Stimulated activated CD4-positive, alpha-beta T cell treated with anti-CD3 and anti-CD28 coated beads, TNF-alpha, amount 100 ng/mL, for 24 hours (primary cell): ENCODE measurements at places on chromosomes 5 and 9.

GRCh38 chr5:3417376-3417943 is 178.2 kb upstream of the IRX1 start:
- no peak for DNase-seq

DNA sequence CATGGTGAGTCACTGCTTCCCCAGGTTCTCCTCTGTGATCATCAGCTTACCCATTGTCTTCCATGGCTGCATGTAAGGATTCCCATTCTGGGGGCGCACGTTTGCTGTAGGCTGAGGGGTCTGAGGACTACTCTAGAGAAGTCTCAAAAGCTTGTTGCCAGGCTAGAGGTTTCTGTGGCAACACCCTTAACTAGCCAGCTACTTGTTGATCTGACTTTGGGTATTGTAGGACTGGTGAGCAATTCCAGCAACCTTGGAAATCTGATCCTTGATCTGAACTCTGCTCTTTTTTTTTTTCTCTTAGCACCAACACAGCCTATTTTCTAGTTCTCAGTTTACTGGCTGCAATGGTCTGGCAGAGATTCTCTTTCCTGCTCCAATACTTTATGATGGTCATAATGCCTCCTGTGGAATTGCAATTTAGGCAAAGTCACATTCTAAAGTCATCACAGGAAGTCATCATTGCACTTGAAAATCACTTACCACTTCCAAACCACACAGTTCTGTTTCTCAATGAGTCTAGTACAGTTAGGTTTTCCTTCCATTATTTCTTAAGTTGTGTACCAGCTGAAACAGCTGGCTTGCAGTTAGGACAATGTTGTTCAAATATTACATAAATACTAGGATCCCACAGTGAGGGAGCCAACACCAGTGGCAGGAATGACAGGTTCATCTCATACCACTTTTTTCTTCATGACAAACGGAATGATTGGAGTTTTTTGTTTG is 110.3 kb downstream of the SLC12A2 start:
- no peak for DNase-seq

GRCh38 chr9:93092251-93092991 is 3.6 kb upstream of the CARD19 start:
- DNase-seq: no peak

- DNase-seq: no peak
Observed at GRCh38 chr5:44845777-44846176, 37.0 kb downstream of the MRPS30 start.

DNA sequence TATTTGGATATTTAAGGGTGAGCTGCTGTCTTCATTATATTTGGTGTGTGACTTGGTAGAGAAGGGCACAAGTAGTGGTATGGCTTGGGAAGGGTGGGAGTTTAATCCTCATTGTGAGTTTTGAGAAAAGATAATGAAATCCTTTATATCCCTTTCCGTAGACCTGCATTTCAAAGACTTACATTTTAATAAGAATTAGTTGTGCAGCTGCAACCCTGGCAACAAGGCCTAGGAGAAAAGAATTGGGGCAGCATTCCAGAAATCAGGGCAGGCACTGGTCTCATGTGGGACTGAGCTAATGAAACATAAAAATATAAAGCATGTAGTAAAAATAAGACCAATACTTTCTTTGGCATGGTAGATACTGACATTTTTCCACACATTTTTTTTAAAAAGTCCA is 60.5 kb downstream of the CDC42SE2 start:
- DNase-seq: no peak

GRCh38 chr9:13158986-13159385 is 120.5 kb downstream of the MPDZ start:
- DNase-seq: no peak

DNA sequence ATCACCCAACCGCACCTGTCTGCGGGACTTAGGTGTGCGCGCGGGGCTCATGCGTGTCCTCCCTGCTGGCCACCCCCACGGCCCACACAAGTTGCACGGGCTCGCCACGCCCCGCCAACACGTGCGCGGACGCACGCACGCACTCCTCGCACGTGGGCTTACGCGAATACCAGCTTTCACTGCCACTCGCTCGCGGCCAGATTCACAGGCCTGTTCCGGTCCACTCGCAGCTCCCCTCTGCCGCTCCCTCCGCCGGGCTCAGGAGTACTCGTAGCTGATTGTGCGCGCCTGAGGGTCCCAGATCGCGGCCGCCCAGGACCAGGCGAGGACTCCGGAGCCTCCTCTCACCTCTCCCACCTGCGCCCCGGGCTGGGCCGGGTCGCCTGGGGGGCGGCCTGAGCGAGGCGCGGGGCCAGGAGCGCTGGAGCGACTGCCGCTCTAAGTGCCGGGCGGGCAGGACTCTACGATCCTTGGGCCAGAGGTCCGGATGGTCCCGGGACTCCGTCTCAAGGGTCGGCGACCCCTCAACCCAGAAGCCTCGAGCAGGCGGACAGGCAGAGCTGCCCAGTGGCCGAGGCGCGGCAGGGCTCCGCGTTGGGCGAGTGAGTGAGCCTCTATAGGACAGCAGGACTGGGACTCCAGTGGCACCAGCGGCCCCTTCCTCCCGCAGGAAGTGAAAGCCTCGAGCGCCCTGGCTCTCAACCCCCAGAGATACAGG is 3.4 kb downstream of the PCDHGC5 start:
- DNase-seq: no peak

GRCh38 chr9:136975644-136976043 is 1.7 kb upstream of the PTGDS start:
- no peak for DNase-seq

DNA sequence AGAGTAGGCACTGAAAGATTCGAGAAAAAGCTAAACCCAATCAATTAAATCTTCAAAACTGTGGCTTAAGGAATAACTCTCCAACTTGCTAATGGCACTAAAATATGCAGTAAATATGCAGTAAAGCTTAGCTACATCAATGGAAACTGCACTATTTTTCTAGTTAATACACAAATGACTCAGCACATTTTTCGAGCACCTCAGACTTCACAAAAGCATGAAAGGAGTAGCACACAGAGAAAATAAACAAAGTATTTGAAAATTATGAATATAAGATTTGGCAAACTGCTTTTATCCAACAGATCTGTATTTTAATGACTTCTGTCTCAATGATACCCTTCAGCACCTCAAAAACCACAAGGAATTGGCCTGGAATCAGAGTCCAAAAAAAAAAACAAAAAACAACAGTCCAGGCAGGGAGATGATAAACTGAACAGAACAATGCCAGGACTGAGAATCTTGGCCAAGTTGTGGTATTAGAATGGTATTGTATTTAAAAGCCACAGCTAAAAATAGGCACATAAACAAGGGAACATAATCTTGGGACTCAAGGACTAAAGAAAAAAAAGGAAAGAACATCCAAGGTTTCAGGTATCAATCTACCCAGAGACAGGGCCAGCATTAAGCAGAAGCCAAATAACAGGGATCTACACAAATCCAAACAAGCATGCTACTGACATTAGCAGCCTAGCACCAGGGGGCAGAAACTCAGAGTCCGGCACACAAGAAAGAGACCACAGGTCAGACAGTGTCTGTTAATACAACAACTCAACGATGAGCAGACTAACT is 21.4 kb downstream of the TMEM245 start:
- DNase-seq: no peak

DNA sequence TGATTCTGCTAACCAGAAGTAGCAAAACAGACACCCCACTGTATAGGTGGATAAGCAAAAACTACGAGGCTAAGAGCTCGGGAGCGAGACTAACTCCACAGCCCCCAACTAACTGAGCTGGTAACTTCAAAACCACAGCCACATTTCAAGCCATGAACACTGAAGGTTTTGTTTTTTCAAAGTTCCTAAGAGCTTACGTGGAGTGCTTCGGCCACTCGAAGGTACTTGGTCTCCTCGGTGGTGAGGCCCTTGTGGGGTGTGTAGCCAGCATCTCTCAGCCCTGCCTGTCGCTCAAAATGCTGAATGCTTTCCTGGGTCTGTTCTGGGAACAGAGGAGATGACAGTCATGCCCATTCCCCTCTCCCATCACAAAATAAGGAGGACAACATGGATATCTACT is 11.1 kb downstream of the KIAA1191 start:
- no peak for DNase-seq

DNA sequence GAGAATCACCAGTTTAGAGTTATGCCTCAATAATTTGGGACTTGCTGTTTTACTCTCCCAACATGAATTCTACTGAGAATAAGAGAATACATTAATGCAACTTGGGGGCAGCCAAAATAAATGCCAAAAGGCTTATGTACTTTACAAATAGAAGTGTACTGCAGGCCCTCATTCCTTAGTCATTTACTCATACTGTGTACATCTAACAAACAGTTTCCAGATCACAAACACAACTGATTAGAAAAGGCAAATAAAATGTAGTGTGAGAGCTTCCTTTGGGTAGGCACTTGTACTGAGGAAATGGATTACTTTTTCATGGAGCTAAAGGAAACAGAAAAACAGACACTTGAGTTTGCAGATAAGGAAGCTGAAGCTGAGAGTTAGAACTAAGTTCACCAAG is 12.6 kb downstream of the ANKDD1B start:
- DNase-seq: no peak

- no peak for DNase-seq
Observed at GRCh38 chr9:22413884-22414283, 32.7 kb upstream of the DMRTA1 start.

DNA sequence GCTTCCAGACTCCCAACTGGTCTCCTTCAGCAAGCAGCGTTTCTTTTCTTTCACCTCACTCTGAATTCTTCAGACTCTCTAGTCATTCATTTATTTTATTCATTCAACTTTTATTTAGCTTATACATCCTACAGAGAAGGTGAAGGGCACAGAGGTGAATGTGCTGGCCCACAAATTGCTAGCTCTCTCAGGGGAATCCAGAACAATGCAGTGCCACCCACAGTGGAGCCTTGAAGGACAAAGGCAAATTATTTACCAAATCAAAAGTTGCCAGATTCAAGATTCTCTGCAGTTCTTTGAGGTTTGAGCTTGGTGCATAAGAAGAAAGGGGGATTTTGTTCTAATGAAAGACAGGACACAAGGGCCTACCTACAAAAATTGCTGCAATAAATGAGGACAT is 29.7 kb downstream of the GRIA1 start:
- DNase-seq: no peak

DNA sequence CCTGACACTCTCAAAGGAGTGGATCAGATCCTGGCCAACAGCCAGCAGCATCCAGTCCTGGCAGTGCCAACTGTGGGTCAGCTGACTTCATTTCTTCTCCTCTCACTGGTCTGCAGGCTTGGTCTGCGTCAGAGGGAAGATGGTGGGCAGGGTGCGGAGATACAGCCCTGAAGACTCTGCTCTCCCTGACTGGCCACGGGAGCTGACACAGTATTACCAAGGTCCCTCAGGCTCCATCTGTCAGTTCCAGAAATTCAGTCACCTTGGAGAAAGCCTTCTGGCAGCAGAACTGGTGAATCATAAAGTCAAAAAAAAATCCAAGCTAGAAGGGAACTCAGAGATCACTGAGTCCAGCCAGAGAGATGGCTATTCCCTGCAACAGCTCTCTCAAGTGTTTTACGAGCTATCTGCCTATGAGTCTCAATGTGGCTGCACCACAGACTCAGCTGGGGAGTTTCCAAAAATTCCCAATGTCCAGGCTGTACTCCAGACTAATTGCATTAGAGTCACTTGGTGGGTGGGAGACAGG is 27.9 kb downstream of the C1QTNF2 start:
- no peak for DNase-seq

DNA sequence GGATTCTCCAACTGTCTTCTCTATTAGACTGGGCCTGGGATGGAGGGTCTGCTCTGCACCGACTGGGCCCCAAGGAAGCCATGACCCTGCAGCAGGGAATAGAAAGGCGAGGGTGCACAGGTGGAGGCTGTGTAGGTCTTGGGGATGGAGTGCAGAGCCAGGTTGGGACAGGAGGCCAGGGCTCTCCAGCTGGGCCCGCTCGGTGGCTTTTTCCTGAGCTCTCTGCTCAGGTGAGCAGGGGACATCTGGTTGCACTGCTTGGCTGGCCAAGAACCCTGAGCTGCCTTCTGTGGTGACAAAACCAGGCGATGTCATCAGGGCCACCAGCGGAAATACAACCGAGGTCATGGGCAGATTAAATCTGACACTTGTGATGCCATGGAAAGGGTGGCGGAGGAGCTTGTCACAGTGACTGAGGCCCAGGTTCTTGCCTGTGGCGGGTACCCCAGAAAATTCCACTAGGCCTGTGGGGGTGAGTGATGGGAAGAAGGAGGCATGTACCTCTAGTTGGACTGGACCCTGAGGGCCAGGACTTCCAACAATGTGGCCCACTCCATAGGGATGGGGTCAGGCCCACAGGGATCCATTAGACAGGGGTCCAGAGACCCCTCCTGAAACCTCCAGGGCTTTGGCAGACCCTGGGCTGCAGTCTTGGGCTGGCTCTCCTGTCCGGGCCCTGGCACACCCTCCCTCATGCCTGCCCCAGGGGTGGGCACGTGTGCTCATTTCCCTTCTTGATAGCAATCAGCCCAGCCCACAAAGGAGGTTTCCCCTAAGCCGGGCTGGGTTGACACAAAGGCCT is 4.4 kb upstream of the IL3 start:
- no peak for DNase-seq

DNA sequence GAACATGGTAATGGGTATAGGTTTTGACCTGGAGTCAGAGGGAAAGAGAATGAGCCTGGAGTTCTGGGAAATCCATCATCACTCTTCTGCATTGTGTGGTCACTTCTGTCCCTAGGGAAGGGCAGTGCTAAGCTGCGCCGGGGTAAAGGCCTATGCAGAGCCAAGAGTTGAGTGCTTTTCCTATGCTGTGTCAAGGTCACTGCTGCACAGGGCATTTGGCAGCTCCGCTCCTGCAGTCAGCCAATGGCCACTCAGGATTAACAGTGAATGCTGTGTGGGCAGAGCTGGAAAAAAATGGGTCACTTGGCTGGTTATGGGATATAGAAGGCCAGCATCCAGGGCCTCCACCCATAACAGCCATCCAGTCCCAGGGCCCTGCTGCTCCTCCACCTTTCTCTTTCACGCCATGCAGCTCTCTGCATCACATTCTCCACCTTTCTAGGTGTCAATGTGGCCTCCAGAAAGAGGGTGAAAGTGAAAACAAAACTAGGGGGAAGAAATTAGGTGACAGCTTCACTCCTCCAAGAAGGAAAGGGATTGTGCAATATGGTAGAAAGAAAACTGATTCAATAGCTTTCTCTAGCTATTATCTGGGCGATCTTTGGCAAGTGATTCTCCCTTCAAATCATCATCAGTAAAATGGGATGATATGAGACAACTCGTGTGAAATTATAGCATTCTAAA is 279.3 kb upstream of the ANKRD55 start:
- no peak for DNase-seq

- DNase-seq: peak; percentile 30
Observed at GRCh38 chr5:73625944-73626811, at the start of gene ARHGEF28. ARHGEF28 (plus strand) TSS chr5:73626196; CDS start chr5:73684852, 58,656 bp downstream.

DNA sequence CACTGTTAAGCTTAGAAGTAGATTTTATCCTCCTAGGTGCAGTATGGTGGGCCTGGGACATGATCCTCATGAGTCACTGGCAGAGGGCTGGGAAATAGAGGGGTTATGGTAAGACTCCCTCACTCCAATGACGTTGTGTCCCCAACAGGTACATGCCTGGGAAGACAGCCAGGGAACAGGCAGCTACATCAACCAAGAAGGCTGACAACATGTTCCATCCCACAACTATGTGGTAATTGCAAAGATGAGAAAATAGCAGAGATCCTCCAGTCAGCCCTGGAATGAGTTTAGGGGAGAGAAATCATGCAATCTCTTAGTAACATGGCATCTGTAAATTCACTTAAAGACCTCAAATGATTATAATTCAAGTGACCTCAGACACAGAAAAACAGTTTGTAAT is 114.4 kb upstream of the LIFR start:
- no peak for DNase-seq
